Hippocampal formation (tissue), 2 donors: ENCODE measurements at places on chromosomes 11 and 22.

GRCh38 chr11:79193663-79194310 is 247.0 kb downstream of the TENM4 start:
- no peak for DNase-seq

GRCh38 chr11:80798174-80798573 is 1357.3 kb upstream of the TENM4 start:
- no peak for DNase-seq

DNA sequence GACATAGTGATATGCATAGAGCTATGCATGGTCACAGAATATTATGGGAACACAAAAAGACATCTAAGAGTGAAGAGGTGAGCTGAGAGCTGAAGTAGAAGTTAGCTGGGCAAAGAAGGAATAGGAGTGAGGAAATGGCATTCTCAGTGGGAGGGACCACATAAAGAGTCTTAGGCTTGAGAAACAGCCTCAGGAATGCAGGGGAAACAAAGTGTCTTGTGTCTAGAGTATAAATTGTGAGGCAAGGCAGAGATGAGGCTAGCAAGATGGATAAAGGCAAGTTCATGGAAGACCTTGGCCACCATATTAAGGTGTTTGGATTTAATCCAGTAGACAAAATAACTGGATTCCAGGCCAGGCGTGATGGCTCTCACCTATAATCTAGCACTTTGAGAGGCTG is 40.6 kb upstream of the CRTAM start:
- DNase-seq: no peak

GRCh38 chr22:49524362-49524761 is 303.3 kb downstream of the BRD1 start:
- no peak for DNase-seq

- no peak for DNase-seq
Observed at GRCh38 chr22:21028277-21029251, 3.8 kb downstream of the SLC7A4 start.

- DNase-seq: no peak
Observed at GRCh38 chr11:35511666-35512065, 13.8 kb downstream of the PAMR1 start.

DNA sequence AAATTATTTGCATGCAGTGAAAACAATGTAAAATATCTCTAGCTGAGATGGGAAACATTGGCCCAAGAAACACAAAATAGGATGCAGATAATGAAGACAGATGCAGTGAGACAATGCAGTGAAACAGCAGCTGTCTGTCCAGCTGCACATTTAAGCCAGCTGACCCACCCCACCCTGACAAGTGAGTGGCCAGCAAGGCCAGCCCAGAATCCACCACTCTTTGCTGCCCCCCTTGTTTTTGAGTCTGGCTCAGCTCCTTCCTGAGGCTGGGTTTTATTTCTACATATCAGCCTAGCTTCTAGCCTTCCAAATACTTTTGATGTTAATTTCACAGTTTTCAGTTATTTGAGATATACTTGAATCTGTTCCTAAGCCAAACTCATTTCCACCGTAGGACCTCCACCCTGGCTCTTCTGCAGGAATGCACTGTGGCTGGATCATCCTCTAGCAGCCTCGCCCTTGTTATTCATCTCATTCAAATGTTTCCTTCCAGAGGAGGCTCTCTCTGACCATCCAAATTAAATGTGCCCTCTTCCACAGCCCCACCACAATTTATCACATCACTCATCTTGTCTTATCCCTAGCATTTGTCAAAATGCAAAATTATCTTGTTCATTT is 154.1 kb upstream of the POU2AF2 start:
- no peak for DNase-seq

GRCh38 chr11:14789879-14790484 is 102.0 kb downstream of the CYP2R1 start:
- DNase-seq: no peak

DNA sequence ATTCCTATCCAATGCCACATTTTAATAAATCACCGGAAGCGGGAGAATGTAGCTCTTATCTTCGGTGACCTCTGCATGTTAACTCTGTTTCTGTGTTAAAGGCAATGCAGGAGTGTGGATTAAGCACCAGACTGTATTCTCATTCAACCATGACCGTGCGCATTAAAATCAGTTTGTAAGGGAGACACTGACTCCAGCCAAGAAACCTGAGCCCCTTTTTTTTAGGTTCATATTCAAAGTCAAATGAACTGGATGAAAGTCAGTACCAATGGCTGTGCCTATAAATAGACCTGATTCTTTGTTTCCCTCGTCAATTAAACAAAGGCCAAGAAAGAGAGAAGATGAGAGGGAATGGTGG is 32.2 kb downstream of the C11orf91 start:
- no peak for DNase-seq

GRCh38 chr11:131109790-131110189 is 193.5 kb upstream of the SNX19 start:
- no peak for DNase-seq

DNA sequence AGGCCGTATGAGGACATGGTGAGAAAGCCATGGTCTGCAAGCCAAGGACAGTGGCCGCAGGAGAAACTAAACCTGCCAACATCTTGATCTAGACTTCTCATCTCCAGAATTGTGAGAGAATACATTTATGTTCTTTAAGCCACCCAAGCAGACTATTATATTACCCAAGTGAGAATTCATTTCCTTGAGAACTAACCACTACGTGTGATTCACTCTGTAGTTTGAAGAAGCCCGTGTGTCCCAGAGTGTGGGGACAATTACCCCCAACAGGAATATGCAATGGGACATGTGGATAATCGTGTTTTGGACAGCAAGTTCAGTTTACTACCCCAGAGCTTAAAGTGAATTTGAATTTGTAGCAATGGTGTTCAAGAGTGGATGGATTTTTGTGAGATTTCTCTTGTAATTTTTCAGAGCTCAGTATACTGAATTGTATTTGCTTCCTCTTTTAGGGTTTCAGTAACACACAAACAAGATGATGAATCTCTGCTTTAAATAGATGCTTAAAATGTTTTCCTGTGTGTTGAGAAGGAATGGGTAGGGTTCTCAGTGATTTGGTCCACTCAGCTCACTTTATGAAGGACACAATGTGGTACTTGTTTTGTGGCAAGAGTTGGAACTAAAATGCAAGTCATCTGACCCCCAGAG is 100.0 kb upstream of the ARHGAP20 start:
- DNase-seq: no peak

DNA sequence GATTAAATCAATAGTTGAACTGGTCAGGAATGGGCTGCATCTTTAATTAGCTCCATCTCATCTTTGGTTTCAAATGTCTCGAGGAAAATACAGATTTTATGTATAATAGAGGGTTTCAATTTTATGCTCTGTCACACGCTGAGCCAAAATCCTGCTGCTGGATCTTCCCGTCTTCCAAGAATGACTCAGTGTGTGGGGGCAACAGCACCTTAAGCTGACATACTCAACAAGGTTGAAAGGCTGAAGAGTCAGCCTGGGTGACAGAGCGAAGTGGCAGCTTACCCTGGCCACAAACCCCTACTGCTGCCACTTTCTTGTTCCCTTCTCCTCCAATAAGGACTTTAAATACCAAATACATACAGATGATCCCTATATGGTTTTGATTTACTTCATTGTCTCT is 9.0 kb upstream of the PCF11 start:
- DNase-seq: no peak

DNA sequence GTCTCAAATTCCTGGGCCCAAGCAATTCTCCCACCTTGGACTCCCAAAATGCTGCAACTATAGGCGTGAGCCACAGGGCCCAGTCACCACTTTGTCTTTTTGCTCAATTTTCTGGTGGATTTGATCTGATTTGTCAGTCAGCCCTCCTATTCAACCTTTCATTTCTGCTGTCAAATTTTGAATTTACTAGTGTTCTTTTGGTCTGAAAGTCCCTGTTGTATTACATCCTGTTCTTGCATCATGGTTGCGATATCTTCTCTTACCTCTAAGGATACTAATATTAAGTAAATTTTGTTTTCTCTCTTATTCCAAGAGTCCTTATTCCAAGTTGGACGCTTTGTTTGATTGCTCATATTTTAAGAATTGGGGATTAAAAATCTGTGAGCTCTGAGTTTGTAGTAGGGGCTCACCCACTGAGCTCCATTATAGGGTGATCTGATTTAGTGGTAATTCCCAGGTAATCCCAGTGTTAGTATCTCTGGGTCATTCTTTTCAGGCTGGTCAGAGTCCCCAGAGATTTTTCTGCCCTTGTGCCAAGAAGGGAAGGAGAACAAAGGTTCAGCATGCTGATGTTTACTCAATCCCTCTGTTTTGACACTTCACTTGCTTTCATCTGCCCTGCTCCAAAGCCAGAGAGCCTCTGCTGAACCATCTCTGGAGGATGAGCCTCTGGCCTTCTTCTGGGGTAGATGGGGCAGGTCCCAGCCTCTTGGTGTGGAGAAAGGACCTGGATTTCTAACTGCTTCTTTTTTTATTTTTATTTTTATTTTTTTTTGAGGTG is 10.0 kb downstream of the UPB1 start:
- no peak for DNase-seq

GRCh38 chr11:30984827-30985226 is 384.7 kb downstream of the DCDC1 start:
- DNase-seq: no peak
